Cerebellum (tissue), 4 donors: ENCODE measurements at places on chromosomes 6 and 20.

DNA sequence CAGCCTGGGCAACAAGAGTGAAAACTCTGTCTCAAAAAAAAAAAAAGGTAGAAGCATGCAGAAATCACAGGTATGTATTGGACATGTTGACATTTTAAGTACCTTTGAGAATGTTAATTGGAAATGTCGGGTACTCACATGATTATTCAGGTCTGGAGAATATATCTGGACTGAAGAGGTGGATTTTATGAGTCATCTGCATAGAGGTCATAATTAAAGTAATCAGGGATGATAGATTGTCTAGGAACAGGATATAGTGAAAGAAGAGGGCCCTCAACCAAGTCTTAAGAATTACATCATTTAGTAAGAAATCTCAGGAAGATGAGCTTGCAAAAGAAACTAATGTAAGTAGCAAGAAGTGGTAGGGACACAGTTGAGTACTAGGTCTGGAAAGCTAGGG is 212.5 kb downstream of the UTRN start:
- no peak for DNase-seq

DNA sequence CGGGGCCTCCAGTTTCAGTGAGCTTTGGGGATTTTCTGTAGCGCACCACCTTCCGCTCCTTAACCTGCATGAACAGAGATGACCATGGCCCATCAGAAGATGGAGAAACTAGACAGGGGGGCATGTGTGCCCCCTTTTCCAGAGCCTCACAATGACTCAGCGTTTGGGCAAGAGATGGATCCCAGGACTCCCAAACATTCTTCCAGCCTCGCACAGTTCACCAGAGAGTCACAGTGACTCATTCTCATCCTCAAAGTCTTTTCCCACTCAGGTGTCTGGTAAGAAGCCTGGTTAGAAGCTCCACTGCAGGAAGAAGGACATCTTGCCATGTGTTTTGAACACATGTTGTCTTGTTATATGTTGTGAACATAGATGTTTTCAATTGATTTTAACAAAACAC is 76.2 kb upstream of the FRMD1 start:
- DNase-seq = no peak

DNA sequence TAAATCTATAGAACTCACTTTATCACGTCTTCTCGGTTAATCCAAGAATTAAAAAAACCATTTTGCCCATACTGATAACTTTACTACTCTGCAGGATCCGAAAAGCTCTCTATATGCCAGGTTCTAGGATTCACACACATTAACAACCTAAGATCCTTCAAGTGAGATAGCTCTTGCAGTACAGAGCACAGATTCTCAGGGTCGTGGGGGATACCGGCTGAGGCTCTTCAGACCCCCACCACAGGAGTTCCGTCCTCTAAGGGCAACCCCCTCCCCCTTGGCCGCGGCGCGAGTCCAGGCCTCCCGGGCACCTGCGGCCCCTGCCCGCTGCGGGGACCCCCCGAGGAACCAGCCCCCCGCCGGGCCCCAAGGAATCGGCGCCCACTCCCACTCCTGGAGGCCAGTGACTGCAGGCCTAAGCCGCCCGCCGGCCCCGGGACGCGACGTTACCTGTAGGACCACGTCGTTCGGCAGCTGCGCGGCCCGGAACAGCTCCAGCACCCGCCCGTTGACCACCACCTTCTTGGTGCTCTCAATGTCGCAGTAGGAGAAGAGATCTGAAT is 892 bp downstream of the REPS1 start:
- no peak for DNase-seq

DNA sequence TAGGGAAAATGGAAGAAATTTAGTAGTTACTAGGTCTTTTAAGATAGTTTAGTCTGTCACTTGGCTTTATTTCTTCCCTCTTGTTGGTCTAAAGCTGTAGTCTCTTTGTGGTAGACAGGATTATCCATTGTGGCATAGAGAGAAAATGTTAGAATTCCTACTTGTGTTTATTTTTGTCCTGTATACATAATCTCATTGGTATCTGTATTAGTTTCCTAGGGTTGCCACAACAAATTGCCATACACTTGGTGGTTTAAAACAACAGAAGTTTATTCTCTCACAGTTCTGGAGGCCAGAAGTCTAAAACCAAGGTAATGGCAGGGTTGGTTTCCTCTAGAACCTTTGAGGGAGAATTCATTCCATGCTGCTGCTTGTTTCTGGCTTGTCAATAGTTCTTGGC is 119.4 kb downstream of the ZFAND3 start:
- DNase-seq = no peak

GRCh38 chr6:13156381-13156780 is 172.0 kb downstream of the TBC1D7 start:
- DNase-seq = no peak

- DNase-seq = no peak
Observed at GRCh38 chr6:50362706-50363105, 313.0 kb upstream of the DEFB112 start.

DNA sequence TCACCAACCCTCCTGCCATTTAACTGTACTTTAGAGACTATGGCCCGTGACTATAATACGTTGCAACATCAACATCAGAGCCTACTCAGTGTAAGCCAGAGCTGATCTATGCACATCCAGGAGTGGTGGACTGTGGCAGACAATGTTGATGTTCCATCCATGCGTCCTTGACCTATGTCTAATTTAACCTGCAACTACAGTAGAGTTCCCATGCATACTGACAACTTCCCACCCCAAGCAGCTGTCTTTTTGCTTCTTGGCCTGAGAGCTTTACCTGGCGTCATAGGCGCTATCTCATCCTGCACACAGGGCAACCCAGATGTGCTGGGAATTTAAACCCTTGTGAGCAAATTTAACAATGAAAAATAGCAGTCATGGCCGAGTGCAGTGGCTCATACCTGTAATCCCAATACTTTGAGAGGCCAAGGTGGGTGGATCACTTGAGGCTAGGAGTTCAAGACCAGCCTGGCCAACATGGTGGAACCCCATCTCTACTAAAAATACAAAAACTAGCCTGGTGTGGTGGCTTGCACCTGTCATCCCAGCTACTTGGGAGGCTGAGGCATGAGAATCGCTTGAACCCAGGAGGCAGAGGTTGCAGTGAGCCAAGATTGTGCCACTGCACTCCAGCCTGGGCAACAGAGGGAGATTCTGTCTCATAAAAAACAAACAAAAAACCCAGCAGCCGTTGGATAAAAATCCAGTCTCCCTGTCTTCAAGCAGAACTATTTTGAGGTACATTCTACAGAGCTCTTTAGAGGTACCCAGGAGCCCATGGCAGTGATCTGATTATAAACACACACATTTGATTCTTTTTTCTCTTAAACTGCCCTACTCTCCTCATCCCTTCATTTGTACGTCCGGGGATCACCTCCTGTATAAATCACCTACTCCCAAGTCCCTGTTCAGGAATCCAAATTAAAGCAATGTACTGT is 22.0 kb downstream of the PERP start:
- DNase-seq = no peak
